Motor neuron (in vitro differentiated cells): ENCODE measurements at places on chromosomes 5 and 9. TPM values are rescaled to one million over a fixed set of nuclear protein-coding genes. Genes with fewer than 3 reads are reported as not detected.

GRCh38 chr9:33903157-33903780 lies 86.3 kb downstream of the UBE2R2 start:
- no peak for ATAC-seq

- ATAC-seq, result no peak
Measured at GRCh38 chr5:181189962-181190710, 14.9 kb downstream of the TRIM7 start.

DNA sequence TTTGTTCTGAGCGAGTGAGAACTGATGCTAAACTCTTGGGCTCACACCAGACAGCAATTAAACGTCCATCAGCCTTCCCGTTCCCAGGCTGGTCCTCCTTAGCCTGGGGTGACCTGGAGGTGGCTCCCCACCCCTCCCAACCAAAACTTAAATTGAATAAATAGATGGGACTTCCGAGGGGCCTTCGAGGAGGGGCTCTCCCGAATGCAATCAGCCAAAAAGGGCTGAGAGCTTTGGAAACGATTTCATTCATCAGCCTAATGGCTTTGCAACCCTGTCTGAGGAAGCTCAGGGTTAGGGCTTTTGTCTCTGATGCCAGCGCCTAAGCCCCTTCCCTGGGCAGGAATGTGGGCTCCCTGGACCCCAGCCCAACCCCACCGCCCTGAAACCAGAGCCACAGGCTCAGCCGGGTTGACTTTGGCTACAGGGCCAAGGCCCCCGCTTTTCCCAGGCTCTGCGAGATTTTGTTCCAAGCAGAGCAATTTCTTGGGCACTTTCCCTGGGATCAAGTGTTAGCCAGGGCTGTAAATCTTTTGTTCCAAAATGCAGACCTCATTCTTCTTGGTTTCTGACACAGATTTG lies 29.2 kb downstream of the LHX3 start:
- ATAC-seq, result no peak

DNA sequence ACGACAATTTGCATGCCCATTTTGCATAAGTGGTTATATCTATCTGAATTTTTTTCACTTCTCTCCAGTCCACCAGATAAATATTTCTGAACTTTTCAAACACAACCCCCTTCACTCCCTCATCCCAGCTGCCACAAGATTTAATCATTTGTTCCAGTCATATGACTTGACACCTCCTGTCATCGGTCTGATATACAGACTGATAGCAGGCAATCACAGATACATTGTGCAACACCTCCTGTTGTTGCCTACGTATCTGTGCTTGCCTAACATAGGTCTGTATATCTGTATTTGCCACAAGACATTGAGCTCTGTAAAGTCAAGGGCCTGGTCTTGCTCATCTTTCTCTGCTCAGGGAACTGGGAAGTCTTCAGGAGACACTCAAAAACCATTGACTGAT lies 65.6 kb downstream of the GNA14 start:
- no peak for ATAC-seq

- no peak for ATAC-seq
Measured at GRCh38 chr5:158953929-158954534, 145.7 kb downstream of the EBF1 start.

GRCh38 chr5:55081541-55081940 lies 20.9 kb upstream of the GZMA start:
- no peak for ATAC-seq

DNA sequence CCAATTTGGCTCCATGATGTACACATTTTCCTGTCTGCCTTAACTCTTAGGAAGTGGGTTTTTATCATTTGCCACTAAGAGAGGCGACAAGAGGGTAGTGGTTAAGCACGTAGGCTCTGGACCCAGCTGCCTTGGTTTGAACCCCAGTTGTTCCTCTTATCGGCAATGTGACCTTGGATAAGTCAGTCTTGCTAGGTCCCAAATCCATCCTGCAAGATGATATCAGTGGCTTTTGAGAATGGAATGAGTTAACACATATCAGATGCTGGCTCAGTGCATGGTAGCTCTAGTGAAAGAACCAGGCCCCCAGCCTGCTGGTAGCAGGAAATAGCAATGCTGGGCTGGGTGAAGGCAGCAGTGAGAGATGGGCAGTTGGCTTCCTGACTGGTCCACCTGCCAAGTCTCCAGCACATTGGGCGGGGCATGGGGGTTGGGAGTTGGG lies 72.5 kb downstream of the STK10 start:
- no peak for ATAC-seq

- ATAC-seq, result no peak
Measured at GRCh38 chr9:23747088-23748075, 78.7 kb downstream of the ELAVL2 start.

DNA sequence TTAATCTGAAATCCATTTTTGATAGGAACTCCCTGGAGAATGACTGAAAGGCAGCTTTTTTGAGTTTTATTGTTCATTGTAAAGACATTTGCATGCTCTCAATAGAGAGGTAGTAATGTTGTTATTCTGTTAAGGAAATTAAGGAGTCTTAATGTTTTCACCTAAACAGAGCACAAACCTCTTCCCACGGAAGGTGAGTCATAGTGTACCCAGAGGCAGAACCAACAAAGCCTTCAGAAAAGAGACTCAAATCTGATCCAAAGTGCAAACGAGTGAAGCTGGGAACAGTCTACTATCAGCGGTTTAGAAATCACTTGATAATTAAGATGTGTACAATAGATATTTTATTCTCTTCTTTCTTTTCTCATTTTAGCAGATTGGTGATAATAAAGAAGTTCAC lies 470.5 kb downstream of the PLK2 start:
- ATAC-seq, result peak; percentile 52

GRCh38 chr9:126883636-126884035 lies 23.2 kb downstream of the ZBTB34 start:
- ATAC-seq, result no peak

GRCh38 chr5:55308254-55308836 lies 556 bp downstream of the MTREX start:
- peak; percentile 3 for ATAC-seq

GRCh38 chr9:21576331-21577189 lies 94.4 kb upstream of the IFNE start:
- peak; percentile 91 for ATAC-seq

- no peak for ATAC-seq
Measured at GRCh38 chr5:102811972-102812371, 56.9 kb downstream of the PAM start.

GRCh38 chr9:112311497-112311896 lies 21.9 kb downstream of the PTBP3 start:
- ATAC-seq, result no peak

GRCh38 chr5:2904399-2904798 lies 152.9 kb upstream of the IRX2 start:
- no peak for ATAC-seq

DNA sequence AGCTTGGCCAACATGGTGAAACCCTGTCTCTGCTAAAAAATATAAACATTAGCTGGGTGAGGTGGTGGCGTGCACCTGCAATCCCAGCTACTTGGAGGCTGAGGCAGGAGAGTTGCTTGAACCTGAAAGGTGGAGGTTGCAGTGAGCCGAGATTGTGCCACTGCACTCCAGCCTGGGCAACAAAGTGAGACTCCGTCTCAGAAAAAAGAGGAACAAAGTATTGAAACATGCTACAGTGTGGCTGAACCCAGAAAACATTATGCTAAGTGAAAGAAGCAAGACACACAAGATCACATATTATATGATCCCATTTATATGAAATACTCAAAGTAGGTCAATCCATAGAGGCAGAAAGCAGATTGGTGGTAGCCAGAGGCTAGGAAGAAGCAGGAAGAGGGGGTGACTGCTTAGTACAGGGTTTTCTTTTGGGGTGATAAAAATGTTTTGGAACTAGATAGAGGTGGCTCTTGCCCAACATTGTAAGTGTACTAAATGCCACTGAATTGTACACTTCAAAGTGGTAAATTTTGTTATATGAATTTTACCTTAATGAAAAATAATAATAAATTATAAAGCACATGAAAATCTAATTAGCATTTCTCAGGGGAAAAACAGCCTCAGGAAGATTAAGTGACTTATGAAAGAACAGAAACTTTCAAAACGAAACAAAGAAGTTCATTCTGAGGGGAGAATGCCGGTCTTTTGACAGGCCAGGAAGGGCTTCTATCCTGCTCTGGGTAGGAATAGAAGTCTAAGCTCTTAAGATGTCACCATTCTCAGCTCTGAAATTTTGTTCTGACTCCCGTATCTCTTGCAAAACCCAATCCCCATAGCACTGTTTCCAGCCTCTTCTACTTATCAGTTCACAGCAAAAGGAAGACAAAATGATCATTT lies 161.1 kb upstream of the TBCA start:
- ATAC-seq, result no peak

DNA sequence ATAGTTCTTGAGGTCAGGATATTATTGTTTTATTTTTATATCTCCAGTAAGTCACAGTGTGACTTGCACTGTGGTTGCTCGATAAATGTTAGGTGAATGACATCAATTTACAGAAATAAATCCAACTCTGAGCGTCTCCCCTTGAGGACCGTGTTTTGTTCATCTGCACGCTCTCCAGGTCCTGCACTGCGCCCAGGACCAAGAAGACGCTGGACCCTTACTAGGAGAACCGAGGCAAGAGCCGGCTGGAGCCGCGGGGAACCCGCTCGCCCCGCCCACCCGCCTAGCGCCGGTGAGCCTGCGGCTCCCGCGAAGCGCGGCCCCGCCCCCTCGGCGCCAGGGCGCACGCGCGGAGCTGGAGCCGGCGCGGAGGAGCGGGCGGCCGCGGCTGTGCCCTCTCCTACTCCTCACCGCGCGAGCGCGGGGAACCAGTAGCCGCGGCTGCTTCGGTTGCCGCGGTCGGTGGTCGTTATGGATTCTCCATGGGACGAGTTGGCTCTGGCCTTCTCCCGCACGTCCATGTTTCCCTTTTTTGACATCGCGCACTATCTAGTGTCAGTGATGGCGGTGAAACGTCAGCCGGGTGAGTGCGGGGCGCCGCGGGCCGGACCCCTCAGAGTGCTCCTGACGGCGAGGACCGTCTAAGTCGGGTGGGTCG lies at the start of gene TMEM38B:
TMEM38B (plus strand) TSS at position 352 of the 658 bp plus-strand sequence; CDS start at position 472, 120 bp downstream.
- peak; percentile 94 for ATAC-seq

DNA sequence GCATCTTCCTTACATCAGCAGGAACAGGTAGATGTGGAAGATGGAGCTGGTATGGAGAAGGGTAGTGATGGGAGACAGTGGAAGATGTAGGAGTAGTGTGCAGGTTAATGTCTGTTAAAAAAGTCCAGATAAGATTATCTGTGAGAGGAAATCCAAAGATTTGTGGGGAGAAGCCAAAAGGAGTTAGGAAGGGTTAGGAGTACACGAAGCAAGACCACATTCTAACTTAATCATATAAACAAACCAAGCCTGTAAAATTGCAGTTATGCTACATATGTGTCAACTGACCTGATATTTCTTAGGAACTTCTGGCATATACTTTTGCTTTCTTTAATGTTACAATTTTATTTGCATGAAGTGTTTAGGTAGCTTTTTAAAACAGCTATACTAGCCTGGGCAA lies 142.1 kb upstream of the DMRT1 start:
- ATAC-seq, result no peak

- ATAC-seq, result no peak
Measured at GRCh38 chr9:133112663-133113026, 8.4 kb downstream of the RALGDS start.

- ATAC-seq, result no peak
Measured at GRCh38 chr9:6584881-6585597, 60.5 kb downstream of the GLDC start.

DNA sequence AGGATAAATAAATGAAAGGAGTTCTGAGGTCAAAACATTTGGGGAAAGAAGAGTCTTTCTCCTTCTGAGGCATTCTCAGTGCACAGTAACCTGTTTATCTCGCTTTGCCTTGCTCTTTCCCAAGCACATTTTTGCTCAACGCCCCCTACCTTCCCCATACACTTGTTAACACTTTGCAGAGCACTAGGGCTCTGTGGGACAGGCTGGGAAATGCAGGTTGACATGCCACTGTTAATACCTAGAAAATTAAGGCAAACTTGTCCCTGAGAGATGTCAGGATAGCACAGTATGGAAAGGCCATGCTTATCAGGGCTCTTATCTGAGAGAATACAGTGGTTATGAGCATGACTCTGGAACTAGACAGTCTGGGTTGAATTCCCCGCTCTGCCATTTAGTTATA lies 152.0 kb downstream of the DOCK8 start:
- ATAC-seq, result no peak

SLC4A9 gene
- total RNA-seq, result not detected in 2 replicates

FBP1 gene
- not detected in 2 replicates for total RNA-seq

C9orf153 gene
- total RNA-seq, result not detected in 2 replicates

CAVIN4 gene
- 8.8 and 9.8 TPM in 2 replicates for total RNA-seq

PCDHGB6 gene
- total RNA-seq, result 38.7 and 38.9 TPM in 2 replicates
